Bronchial epithelial cell (primary cell): ENCODE measurements at places on chromosomes 13 and 19.

GRCh38 chr13:47114030-47114429, 217.2 kb upstream of the HTR2A start:
- DNase-seq, result peak; percentile 81

DNA sequence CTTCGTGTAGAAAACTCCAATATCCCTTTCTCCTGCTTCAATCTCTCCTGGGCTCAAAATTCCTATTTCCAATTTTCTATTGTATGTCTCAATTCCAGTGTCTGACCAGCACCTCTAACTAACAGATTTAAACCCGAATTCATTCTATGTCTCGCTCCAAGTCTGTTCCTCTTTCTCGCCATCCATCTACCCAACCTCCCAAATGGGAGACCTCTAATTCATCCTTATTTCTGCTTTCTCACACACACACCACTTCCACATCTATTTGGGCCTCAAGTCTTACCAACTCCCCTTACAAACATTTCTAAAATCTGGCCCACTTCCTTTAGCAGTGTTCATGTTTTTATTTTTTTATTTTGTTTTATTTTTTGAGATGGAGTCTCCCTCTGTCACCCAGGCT, 53.3 kb downstream of the MBD3L2B start:
- DNase-seq, result no peak

- DNase-seq, result no peak
Observed at GRCh38 chr13:88000787-88001186, 329.6 kb downstream of the SLITRK5 start.

DNA sequence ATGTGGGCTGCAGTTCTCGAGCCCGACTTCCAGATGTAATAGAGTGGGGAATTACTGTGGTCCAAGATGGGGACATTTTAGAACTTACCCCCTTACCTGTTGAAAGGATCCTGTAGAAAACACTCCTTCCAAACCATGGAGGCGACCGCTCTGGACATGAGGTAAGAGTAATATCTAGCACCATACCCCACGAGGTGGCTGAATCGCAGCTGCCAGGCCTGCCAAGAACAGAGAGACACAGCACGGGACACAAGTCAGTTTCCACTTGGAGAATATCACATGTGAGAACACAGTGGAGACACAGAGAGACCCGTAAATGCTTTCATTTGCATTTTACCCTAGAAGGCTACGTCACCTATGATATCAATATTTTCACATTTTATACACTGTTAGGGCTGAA, 129.2 kb downstream of the MIPEP start:
- no peak for DNase-seq

GRCh38 chr19:48571378-48572162, 19.6 kb downstream of the SULT2B1 start:
- no peak for DNase-seq

- DNase-seq, result no peak
Observed at GRCh38 chr13:113857531-113858195, 6.2 kb downstream of the GAS6 start.

GRCh38 chr13:77878190-77878589, 40.4 kb downstream of the EDNRB start:
- no peak for DNase-seq

DNA sequence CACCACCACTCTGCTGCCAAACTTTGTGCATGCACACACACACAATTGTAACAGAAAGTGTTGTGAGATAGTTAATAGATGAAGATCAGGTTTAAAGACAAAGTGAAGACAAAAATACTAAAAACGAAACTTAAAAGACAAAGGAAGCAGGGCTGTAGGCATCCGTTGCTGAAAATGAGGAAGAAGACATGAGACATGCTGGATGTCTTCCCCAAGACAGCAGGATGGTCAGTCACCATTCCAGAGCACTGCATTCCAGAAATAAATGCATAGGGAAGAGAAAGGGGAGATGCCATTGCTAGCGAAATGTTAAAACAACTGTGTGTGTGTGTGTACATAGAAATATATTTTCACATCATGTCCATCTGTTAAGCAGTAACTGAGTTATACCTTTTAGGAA, 520.1 kb downstream of the SUCLA2 start:
- DNase-seq, result no peak

DNA sequence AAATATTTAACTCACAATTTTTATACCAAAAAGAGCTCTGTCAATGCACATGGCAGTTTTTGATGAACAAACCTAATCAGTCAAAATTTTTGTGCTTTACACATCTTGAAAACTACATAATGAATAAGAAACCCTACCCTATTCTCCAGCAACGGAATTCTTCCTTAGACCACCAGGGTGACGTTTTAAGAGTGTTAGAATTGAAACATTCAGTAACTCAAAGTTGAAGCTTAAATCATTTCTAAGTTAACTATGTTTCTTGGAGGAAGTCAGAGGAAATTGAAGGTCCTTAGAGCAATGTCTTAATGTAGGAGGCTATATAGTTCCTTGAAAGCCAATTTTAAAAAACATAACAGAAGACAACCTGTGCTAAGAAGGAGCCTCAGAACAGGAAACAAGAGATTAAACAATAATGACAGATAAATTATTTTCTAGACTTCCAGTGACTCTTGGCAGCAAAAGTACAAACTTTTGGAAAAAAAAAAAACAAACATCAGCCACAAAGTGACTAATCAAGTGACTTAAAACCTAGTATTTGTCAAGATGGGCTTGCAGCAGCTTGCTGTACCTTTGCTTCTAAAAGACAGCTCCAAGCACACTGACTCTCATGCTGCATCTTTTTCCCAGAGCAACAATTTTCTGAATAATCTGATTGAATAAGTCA, 6.2 kb downstream of the SPRY2 start:
- peak; percentile 65 for DNase-seq

GRCh38 chr19:1315470-1316166, 29.9 kb downstream of the EFNA2 start:
- no peak for DNase-seq

DNA sequence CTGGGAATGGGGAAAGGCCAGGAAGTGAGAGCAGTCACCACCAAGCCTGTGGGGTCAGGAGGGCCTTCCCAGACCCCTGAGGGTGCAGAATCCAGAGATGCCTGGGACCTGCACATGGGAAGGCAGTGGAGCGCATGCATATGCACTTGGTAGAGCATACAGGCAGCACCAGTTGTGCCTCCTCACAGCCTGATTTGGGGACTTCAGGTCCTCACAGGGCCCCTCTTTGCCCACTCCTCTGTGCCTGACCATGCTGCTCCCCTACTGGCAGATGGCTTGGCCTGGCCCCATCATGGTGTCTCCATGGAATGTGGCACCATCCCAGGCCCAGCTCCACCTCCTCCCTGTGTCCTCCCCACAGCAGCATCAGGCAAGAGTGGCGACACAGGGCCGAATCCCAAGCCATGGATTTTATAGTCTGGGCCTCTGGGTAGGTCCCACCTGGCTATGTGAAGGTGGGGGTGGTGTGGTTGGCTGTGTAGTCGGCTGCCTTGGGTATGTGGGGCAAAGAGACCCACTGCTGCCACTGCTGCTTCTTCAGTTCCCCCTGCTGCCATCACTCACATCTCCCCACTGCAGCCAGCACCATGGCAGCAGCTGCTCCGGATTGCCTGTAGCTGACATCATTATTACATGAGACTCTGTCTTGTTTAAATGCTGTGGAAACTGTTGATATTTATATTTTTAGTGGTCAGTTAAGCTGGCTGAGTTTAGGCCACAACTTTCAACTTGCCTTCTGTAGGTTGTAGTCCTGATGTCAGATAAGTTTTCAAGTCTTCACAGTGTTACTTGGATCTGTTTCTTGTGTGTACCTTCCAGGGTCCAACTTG, 247.0 kb downstream of the GPC6 start:
- no peak for DNase-seq

- DNase-seq, result no peak
Observed at GRCh38 chr19:44846455-44847143, 502 bp downstream of the NECTIN2 start.

DNA sequence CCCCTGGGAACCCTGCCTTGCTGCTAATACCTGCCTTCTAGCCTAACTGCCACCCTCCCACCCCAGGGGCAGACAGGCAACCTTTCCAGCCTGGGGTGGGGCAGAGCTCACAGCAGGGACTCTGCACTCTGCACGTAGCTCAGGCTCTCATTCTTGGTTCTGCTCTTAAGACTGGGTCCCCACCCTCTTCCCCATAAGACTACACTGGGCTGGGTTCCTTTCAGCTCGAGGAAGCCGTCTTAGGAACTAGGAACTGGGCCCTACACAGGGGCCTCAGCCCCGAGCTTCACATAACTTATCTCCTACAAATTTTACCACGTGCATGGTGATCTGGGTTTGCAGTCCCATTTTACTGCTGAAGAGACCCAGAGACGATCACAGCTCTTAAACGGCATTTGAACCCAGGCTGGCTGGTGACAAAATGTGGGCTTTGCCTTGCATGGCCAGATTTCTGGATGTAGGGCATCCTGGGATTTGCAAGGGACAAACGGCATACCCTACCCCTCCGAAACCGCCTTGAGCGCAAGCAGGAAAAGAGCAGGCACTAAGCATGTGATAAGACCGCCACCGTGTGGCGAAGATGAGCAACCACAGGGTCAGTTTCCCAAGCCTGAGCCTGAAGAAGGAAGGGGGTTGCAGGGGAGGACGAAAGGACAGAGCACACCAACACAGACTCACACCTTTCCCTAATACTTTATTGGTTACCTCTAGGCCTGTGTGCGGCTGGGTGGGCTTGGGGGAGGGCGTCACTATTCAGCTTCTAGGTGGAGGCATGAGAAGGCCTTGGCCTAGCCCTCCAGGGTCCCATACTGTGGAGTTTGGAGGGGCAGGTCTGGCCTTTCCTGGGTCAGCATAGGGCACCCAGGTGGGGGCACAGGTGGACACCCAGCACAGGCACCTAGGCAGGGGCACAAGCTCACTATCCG, 5.1 kb downstream of the JUNB start:
- peak; percentile 63 for DNase-seq

- DNase-seq, result no peak
Observed at GRCh38 chr13:104389691-104390090, 1323.5 kb upstream of the SLC10A2 start.

DNA sequence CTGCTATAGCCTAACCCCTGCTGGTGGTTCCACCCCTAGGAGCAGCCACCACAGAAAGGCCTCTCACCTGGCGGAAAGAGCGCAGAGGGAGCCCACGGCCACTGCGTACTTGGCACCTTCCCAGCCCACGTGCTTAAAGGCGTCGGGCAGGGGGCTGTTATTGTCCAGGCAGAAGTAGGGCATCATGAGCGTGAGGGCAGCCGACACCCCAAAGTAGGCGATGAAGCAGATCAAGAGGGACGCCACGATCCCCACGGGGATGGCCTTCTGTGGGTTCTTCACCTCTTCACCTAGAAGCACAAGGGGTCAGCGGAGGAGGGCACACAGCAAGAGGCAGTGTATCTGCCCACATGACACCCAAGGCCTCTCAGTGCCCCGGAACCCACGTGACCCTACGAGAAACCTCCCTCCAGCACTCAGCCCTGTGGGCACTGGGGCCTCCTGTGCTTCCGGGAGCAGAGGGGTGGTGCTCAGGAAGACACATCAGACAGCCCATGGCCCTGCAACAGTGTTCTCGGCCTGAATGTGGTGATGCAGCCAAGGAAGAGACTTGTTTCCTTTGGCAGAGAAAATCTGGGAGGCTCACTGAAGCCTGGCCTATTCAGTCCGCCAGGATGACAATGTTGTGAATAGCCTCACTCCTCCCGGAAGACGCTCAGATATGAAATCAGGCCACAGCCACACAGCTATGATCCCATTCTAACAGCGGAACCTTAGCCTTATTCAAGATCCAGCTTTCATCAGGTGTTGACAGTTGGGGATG, 72.1 kb downstream of the SLC7A1 start:
- DNase-seq, result no peak

- peak; percentile 3 for DNase-seq
Observed at GRCh38 chr13:57314897-57315520, 148.0 kb downstream of the PRR20E start.

GRCh38 chr13:65613004-65613403, 1617.1 kb downstream of the PCDH9 start:
- DNase-seq, result no peak

DNA sequence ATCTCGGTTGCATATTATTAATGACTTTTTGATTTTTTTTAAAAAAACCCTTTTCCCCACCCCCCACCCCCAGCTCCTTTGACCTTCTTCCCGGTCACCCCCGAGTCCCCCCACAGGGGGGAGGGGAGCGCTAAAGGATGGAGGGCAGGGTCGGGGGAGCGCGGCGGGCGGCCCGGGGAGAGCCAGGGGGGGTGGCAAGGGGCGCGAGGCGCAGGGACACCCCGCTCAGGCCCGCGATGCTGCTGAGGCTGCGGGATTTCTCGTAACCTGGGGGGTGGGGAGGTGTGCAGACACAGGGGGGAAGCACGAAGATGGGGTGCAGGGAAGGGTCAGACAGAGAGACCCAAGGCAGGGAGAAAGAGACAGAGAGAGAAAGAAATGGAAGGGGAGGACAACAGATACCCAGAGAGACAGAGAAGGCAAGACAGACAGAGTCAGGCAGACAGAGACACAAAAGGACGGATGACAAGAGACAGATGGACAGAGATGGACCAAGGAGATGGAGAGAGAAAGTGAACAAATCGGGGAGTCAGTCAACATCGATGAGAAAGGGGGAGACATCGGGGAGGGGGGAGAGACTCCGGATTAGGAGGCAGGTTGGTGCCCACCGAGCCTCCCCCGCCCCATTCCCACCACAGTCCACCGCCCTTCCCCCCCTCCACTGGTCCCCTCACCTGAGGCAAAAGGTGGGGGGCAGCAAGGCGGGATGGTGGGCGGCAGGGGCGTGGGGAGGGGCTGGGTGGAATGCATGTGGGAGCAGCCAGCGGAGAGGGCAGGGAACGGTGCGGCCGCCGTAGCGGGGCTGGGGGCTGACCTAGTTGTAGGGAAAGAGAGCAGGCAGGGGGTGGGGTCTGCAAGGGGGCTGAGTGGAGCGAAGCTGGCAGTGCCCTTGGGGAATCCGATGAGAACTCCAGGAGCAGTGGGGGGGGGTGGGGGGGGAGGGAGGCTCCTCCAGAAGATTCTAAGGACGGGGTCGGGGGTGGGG, 14.2 kb downstream of the KCNC3 start:
- no peak for DNase-seq

DNA sequence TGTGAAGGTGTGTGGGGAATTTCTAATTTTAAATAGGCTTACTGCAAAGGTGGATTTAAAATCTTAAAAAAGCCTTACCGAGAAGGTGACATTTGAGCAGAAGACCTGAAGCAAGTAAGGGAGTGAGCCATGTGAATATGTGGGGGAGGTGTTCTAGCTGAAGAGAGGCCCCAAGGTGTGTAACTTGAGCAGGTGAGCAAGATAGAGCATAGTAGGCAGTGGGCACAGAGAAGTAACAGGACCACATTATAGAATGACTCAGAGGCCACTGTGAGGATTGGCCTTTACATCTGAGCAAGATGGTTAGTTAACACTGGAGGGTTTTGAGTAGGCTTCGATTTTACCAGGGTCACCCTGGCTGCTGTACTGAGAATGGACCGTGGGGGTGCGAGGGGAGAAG, 22.6 kb downstream of the TM9SF2 start:
- no peak for DNase-seq

- DNase-seq, result peak; percentile 76
Observed at GRCh38 chr13:76672420-76672819, 213.8 kb downstream of the KCTD12 start.

GRCh38 chr13:106113796-106114195, 421.7 kb downstream of the EFNB2 start:
- DNase-seq, result no peak
